Activated CD4-positive, alpha-beta memory T cell treated with anti-CD3 and anti-CD28 coated beads, Interleukin-2, amount 10 ng/mL, durations not matched to agents 7 days and 5 days (primary cell): ENCODE measurements at places on chromosomes 11 and 22. TPM values are rescaled to one million over a fixed set of nuclear protein-coding genes. Genes with fewer than 3 reads are reported as not detected.

C11orf87 gene
- not detected for total RNA-seq

DNA sequence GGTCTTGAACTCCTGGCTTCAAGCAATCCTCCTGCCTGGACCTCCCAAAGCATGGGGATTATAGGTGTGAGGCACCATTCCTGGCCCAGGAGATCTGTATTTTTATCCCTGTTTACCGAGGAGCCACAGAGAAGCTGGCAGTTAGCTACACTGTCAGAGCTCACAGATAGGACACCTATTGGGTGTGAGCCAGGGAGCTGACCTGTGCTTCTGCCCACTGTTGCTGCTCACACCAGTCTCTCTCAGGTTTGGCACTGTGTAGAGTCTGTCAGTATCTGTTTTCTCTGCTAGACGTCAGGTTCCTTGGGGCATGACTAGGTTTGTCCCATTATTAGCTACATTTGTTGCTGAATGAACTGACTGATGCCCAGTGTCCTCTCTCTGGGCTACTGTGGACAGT is 17.5 kb downstream of the PPP6R2 start:
- DNase-seq, result no peak

DNA sequence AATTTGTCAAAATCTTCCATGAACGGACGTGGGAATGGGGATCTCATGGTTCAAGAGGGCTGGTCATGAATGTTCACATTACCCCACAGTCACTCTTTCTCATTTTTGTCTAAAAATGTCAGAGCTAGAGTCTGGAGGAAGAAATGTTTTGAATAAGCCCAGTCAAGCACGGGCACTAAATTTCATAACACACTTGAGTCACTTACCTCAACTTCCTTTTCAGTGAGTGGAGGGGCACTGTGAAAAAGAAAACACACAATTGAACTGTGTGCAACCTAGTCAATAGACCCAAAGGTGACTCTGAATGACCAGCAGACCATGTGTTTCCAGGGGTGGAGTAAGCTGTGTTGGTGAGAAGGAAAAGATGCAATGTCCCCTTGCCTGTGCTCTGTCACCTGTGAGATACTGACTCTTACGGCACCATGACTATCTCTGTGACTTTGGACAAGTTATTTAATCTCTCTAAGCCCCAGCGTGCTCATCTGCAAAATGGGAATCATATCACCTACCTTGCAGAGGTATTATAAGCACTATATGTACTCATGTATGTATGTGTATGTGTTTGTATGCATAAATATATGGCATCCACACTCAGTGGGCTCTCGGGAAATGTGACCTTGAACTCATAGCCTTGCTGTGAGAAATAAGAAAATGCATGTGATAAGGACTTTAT is 38.2 kb upstream of the LYVE1 start:
- DNase-seq, result no peak

DNA sequence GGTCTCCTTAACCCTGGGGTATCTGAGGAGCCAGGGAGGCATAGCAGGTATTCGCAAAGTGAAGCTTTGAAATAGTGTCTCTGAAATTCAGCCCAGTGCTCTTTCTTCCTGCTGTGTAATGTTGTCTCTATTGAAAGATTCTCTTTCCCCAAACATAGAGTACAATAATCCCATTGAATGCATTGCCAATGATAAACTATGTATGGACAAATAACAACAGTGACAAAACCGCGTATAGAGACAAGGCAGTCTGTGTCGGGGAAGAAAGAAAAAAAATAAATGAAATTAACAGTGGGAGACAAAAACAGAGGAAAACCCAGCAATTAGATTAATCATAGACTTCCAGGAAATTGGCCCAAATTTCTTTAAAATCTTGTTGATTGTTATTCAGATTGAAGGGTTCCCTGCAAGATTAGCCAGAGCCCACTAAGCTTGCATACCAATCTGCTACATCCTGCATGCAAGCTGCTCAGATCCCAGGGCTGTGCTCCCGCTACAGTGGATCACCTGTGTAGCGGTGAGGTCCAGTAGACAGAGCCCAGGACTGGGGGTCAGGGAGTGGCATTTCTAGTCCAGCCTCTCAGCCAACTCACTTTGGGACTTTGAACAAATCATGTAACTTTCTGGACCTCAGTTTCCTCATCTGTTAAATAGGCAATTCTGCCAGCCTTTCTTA is 492.8 kb downstream of the INSC start:
- DNase-seq, result no peak

DNA sequence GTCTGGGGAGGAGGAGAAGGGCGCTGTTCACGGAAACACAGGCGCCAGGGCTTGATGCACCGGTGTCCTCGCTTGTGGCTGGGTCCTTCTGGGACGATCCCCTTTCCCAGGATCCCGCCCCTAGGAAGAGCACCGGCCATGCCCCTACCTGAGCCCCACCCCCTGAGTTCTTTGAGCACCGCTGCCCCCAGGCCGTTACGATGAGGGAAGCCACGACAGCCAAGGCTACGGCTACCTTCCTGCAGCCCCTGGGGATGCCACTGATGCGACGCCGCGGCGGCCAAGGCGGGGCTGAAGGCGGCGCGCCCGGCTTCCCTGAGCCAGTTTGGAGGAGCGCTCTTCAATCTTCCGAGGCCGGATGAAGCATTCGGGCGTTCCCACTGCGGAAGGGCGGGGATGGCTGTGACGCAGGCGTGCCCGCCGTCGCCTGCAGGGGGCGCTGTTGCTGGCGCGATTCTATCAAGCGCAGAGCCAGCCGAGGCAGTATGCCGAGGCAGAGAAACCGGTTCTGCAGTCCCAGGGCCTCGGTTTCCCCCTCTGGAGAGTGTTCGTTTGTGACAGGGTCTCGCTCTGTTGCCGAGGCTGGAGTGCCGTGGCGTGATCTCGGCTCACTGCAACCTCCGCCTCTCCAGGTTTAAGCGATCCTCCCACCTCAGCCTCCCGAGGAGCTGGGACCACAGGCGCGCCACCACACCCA is 9.7 kb upstream of the NEFH start:
- peak; percentile 85 for DNase-seq

DNA sequence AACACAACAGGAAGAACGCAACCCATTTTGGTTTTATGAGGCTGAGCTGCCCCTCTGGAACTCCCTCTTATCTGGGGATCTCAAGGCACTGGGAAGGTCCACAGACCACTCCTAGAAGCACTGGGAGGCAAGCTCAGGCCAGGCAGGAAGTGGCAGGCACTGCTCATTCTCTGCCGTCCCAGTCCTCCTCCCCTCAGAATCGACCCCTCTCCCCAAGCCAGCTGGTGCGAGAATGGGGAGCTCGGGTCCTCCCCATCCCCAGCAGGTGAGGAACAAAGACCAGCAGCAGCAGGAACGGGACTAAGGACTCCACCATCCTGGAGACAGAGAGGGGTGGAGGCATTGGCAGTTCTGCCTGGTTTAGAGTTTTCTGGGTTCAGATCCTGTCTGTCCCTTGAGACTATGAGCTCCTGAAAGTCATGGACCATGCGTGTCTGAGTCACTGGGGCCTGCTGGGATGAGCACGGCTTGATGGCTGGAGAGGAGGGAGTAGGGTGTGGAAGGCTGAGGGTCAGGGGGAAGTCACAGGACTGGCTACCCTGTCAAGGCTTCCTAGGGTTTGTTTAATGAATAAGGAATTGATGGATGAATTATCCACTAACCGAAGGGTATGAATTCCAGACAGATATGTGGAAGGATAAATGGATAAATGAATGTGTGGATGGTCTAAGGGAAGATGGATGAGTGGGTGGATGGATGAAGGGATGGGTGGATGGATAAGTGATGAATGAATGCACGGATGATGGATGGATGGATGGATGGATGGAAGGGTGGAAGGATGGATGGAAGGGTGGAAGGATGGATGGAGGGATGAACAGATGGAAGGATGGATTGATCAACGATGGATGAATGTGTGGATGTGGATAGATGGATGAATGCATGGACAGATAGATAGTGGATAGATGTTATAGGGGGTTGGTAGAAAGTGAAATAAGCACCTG is 6.4 kb downstream of the MYEOV start:
- DNase-seq, result no peak

DNA sequence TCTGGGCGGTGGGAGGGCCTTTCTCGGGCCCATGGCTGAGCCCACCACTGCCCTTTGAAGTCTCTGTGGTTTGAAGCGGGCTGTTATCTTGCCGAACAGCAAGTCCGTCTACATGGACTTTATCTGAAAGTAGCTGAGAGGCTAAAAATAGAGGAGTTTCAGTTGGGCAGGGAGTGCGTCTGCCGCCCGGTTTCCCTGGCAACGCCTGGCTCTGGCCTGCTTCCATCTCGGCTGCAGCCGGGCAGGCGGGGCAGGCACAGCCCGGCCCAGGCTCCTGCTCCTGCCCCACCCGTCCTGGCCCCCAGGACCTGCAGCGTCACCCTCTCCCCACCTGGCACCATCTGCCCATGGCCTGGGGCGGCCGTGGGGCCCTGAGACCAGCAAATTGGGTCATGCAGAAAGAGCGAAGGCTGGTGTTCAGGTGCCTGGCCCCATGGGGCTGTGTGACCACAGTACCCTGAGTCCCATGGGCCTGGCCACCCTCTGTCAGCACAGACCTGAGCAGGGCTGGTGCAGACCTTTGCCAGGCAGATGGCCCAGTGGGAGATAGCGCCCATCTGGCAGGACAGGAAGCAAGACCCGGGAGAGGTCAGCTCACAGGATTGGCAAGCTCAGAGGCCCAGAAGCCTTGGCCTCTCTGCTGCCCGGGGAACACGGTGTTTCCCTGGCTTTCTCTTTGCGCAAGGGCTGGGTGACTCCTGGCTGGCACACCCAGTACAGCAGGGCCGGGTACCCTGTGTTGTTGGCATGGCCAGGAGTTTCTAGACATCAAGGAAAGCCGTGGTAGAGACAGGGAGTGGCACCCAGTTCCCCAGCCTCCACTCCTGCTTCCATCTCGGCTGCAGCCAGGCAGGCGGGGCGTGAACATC is 79.1 kb upstream of the KCNQ1OT1 start:
- DNase-seq, result peak; percentile 9

GRCh38 chr11:16511116-16512114 is 155.1 kb upstream of the SOX6 start:
- DNase-seq, result no peak

DNA sequence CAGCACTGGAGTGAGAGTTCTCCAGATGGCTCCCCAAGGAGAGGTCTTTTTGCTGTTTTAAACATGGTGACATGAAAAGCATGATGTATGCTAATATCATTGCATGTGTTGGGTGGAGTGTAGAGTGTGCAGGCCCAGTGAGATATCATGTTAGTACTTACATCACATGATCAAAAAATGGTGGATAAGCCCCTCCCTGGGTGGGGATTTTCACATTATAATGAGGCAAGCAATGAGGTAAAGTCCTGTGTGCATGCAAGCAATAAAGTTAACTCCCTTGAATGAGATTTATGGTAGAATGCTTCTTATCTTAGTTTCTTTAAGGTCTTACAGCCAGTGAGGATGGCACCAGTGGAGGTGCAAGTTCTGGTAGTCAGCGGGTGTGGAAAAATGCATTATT is 8.5 kb downstream of the FAM111B start:
- no peak for DNase-seq
